ENCODE measurements at places on chromosomes 5 and 9.
A peak's percentile ranks its signal among the peaks of the same experiment; 100 is the strongest.

DNA sequence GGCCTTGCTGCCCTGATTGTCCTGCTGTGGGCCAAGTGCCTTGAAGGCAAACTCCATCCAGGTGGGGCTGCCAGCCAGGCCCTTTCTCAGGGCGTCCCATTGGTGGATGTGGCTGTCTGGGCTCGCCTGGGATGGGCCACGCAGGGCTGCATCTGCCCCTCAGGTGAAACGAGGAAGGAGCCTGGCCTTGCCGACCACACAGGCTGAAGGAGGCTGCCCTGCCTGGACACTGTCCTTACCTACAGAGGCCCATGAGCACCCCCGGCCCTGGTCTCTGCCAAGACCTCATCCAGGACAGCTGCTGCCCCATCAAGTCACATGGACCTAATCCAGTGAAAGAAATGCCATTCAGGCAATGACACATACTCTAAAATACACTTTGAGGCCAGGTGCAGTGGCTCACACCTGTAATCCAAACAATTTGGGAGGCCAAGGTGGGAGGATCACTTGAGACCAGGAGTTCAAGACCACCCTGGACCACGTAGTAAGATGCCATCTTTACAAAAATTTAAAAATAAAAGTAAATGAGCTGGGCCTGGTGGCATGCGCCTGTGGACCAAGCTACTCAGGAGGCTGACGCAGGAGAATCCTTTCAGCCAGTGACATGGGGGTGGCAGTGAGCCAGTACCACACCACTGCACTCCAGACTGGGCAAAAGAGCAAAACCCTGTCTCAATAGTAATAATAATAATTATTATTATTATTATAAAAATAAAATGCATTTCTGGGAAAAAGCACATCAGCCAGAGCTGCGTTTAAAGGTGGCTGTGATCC, 33.9 kb downstream of the PNPLA7 start:
- no peak for DNase-seq

GRCh38 chr9:131423171-131423581, 29.3 kb downstream of the PRRC2B start:
- no peak for DNase-seq

GRCh38 chr9:111937301-111937700, 40.7 kb downstream of the UGCG start:
- no peak for DNase-seq

DNA sequence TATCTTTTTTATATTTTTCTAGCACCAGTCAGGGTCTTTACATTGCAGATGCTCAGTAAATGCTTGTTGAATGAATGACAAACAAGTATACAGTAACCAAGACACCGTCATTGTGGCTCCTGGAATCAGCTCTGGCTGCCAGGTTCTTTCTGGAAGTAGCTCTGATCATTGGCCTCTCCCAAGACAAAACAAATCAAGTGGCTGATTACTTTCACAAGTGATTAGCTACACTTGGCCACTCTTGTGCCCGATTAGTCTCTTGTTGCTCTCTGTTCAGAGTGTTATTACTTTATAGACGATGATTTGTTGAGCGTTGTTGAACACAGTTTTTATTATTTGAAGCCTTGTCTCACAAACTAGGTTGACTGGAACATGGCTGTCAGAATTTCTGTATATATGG, 119.6 kb upstream of the TLX3 start:
- no peak for DNase-seq

GRCh38 chr9:130119519-130120298, 52.5 kb upstream of the NCS1 start:
- DNase-seq = no peak

DNA sequence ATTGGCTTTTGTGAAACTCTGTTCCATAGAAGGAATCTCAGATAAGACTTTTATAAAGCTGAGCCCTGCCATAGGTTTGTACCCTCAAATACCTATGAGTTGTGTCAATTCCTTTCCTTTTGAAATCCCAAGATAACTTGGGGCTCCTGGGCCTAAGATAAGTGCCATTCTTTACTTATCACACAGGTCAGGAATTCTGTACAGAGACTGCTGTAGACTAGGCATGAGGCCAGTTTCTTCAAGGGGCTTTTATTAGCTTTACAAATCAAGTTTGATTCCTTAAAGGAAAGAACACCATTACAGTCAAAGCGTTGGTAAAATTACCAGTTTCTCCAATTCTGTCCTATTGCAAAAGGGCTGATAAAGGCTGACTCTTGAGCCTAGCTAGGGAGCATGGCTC, 39.2 kb downstream of the SHC3 start:
- DNase-seq = no peak

DNA sequence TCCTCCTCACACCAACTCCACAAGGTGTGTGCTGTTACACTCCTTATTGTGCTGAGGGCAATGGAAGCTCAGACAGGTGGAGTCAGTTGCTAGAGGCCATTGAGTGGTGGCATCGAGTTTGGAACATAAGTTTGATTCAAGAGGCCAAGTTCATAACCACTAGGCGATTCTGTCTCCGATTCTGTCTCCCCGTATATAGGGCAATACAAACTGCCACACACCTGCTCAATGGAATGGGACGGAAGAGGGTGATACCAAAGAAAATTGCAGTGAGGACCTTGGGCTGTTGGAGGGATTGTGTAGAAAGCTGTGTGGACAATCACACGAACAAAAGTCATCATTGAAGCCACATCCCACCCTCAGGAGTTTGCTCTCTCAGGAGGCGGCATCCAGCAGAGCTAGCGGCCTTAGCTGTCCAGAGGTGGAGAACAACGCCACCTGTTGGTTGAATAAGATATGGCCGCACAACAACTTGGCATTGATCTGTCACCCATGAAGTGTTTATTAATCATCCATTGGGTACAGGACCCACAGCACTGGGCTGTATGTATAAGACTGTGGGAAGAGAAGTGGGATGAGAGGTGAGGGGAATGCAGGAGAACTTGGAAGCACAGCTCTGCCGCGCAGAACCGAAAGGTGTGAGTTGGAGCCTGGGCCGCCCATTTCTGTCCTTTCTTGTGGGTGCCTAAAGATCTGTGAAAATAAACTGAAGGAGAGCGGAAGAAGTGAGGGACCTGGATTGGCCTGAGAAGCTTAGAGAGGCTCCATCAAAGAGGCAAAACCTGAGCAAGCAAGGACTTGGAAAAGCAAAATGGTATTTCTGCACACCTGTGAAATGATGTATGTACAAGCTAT, 16.1 kb upstream of the NEUROG1 start:
- DNase-seq = peak; percentile 12

- no peak for DNase-seq
Measured at GRCh38 chr5:135141303-135142268, 107.6 kb upstream of the PITX1 start.

GRCh38 chr5:18944771-18945170, 1043.2 kb downstream of the CDH18 start:
- no peak for DNase-seq

- DNase-seq = no peak
Measured at GRCh38 chr5:150058480-150059126, 27.8 kb downstream of the CSF1R start.

DNA sequence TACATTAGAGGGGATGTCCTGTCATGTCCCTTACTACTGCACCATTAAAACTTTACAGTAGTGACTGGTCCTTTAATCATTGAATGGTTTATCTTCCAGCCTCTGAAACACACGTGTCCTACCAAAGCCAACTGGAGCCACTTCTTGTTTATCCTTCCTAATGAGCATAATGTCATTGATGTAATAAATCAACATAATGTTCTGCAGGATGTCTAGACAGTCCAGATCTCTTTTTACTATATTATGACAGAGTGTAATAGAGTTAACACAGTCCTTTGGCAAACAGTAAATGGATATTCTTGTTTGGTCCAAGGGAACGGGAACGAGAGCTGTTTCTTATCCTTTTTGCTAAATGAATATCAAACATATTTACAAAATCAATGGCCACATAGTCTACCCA, 88.1 kb upstream of the PTPRD start:
- no peak for DNase-seq

- no peak for DNase-seq
Measured at GRCh38 chr5:168359820-168360460, 68.5 kb downstream of the WWC1 start.

GRCh38 chr5:113035096-113035495, 58.5 kb downstream of the DCP2 start:
- no peak for DNase-seq

- DNase-seq = no peak
Measured at GRCh38 chr9:129235931-129236331, 57.9 kb upstream of the IER5L start.

- no peak for DNase-seq
Measured at GRCh38 chr5:116281309-116281708, 196.5 kb downstream of the COMMD10 start.

DNA sequence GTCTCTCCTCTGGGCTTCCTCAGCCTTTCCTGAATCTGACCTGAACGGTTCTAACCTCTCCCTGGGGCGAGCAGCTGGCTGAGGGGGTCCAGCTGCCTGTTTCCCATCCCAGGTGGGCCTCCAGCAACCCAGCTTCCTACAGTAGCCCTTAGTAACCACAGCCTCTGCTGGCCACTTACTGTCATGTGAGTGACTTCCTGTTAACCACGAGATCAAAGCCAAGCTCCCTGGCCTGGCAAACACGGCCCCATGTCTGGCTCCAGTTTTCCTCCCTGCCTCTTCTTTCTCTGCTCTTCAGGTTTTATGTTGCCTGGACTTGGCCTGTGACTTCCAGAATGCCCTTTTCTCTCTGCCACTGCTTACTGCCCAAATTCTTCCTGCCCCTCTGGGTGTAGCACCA, 47.2 kb upstream of the DAB2IP start:
- DNase-seq = no peak

DNA sequence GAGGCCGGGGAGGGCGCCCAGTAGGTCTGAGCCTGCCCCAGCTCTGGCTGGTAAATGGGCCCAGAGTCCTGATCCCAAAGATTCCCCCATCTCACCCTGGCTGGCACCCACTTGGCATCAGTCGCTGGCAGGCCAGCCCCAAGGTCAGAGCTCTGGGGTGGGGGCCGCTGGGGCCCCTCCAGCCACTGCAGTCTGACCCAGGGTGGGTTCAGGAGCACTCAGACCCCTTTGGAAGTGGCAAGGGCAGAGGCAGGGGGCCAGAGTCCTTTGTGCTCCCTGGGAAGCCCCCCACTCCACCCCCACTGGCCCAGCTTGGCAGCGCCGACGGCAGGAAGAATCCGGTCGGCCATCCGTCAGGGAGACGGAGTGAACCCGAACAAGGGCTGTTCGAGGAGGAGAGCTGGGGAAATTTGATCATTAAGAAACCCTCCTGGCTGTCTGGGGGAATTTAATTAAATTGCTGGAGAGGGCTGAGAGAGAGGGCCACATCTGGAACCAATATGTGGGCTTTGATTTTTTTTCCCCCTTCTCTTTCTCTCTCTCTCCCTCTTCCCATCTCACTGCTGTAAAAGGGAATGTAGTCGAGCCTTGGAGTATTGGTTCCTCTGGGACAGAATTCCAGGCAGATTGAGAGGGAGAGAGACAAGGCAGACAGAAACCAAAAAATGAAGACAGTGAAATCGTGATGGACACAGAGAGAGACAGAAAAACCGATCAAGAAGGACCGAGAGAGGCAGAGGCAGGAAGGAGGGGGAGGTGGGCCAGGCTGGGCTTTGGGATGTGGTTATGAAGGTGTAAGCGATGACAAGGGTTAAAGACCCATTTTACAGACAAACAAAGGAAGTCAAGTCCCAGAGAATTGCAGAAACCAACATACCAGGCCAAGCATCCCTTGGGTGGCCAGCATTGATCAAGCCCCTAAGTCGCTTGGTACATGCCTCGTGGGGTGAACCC, 8.1 kb upstream of the ASB6 start:
- DNase-seq = no peak

DNA sequence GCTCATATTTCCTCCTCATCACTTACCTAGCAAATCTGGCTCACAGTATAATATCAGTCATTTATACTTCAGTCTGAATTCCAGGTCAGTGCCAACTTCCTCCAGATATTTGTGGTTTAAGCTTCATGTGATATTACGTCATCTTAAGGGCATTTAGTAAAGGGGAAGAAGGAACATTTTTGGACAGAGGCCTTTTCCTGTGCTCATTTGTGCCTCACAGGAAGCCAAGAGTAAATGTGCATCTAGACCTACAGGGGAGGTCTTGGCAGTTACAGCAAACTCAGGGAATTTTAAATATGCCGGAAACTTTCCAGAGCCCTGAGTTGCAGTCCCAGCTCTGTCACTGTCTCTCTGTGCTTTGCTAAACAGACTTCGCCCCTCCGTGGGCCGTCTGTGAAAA, 12.3 kb upstream of the KCNIP1 start:
- no peak for DNase-seq

DNA sequence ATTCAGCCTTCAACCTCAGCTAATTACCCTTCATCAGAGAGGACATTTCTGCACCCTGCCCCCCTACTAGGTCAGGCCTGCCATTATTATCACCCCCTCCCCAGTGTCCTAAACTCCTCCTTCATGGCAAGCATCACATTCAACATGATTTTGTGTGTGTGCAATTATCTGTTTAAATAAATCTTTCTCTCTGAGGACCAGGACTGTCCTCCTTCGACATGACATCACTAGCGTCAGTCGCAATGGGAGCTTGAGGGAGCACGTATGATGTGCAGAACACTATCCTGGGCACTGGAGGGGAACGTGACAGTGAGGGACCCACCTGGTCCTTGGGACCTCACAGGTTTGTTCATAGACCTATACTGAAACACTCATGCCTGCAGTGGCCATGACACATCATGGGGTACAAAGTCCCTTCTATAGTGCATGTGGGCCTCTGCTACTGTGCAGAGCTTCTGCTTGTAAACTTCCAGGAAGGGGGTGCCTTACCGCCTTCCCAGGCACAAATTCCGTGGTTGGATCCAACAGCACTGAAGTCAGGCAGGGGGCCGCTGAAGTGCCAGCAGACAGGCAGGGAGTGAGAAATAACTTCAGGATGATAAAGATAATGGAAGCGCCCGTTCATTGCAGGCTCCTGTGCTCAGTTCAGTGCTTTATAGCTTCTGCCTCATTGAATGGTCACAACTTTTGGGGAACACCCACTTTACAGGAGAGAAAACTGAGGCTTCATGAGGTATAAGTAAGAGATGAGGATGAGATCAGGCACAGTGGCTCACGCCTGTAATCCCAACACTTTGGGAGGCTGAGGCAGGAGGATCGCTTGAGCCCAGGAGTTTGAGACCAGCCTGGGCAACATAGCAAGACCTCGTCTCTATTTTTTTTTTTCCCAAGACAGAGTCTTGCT, 36.0 kb upstream of the STXBP1 start:
- no peak for DNase-seq

- no peak for DNase-seq
Measured at GRCh38 chr5:139392324-139392677, 2.6 kb upstream of the MZB1 start.

DNA sequence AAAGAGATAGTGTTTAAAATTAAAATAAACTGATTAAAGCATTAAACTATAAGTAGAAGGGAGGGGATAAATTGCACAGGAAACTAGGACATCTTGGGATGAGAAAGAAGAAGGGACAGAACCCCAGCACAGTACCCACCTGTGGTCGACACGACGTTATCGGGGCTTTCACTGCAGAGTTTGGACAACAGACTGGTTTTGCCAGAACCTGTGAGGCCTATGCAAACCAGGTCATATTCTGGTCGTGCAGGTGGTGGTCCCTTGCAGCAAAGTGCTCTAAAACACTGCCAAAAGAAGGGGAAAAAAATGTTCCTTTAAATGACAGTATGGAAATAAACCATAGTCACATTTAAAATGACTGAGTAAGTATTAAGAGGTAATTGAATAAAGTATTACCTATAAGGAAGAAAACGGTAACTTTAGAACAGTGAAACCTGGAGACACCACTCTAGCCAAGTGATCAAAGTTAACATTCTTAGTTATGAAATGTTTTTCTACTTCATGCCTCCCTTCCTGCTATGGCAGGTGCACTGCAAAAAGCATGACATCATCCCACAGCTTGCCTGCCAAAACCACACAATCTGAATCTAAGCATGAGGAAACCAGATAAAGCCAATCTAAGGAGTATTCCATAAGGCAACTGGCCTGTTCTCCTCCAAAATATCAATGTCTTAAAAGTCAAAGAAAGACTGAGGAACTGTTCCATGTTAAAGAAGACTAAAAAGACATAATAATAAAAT, 138.6 kb downstream of the ARL15 start:
- no peak for DNase-seq

Data from stimulated activated CD8-positive, alpha-beta memory T cell treated with anti-CD3 and anti-CD28 coated beads, Interleukin-7, amount 100 ng/mL, for 1 hour (primary cell).